ENCODE measurements at places on chromosomes 2 and 18.

- DNase-seq, result no peak
These were observed 49.8 kb downstream of the RAMP1 start for GRCh38 chr2:237909075-237909695.

DNA sequence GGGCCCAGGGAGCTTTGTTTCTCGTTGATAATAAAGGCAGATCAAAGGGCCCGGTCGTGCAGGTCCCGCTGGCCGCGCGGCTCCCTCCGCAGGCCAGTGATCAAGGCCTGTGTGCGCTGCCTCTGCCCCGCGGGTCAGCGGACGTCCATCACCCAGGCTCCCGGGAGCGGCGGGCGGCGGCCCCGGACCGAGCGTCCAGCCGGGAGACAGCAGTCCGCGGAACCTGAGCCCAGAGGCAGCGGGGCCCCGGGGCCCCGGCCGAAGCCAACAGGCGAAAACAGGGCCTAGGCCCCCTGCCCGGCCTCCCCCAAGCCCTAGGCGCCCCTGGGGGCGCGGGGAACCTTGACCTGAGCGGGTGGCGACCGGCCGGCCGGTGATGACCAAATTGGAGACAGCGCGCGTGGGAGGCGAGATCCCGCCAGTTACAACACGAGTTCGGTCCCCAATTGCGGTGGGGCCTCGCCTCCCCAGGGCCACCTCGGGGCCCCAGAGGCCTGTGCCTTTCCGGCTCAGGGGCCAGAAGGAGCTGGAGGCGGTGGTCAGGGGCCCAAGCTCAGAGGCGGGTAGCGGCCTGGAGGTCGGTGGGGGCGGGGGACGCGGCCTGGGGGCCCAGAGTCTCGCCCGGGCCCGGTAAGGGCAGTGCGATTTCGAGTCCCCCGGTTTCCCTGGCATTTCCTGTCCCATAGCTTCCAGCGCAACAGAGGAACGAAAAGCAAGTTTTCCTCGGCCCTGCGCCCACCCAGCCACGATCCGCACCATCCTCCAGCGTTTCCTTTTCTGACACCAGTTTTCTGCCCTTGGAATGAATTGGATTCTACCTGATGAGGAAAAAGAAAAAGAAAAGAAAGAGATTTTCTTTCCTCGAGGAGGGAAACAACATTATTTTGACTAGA lies 5.9 kb downstream of the SP9 start:
- no peak for DNase-seq

GRCh38 chr2:140454717-140455116 lies 1674.5 kb upstream of the NXPH2 start:
- no peak for DNase-seq

GRCh38 chr2:133908171-133908570 lies 339.9 kb upstream of the NCKAP5 start:
- no peak for DNase-seq

- no peak for DNase-seq
These were observed 2.0 kb downstream of the CSRNP3 start for GRCh38 chr2:165471349-165471950.

- no peak for DNase-seq
These were observed 3.4 kb upstream of the TMEM182 start for GRCh38 chr2:102758439-102758838.
